IPS DF 19.7 (cell line): ENCODE measurements at places on chromosomes 5 and 9.

GRCh38 chr5:179860301-179860700 lies 1.7 kb upstream of the MRNIP start:
- no peak for DNase-seq

GRCh38 chr9:105385381-105385985 lies 62.4 kb upstream of the FSD1L start:
- no peak for DNase-seq

GRCh38 chr9:4497395-4497794 lies 7.1 kb downstream of the SLC1A1 start:
- DNase-seq: no peak

GRCh38 chr5:78518365-78519197 lies 130.0 kb downstream of the LHFPL2 start:
- no peak for DNase-seq

DNA sequence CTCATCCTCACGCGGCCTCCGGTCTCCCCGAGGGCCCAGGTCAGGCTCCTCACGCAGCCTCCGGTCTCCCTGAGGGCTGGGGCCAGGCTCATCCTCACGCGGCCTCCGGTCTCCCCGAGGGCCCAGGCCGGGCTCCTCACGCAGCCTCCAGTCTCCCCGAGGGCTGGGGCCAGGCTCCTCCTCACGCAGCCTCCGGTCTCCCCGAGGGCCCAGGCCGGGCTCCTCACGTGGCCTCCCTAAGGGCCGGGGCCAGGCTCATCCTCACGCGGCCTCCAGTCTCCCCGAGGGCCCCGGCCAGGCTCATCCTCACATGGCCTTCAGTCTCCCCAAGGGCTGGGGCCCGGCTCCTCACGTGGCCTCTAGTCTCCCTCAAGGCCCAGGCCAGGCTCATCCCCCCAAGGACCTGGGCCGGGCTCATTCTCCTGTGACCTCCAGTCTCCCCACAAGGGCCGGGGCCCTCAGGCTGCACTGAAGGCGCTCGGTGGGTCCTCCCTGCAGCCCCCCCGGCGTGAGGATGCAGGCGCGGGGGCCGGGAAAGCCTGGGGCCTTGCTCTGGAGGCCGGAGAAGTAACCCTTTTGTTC lies 51.2 kb upstream of the FCN2 start:
- no peak for DNase-seq

GRCh38 chr5:763998-764781 lies 20.3 kb downstream of the ZDHHC11B start:
- DNase-seq: no peak

- DNase-seq: no peak
Measured at GRCh38 chr9:115495052-115495635, 377.2 kb upstream of the TNC start.

DNA sequence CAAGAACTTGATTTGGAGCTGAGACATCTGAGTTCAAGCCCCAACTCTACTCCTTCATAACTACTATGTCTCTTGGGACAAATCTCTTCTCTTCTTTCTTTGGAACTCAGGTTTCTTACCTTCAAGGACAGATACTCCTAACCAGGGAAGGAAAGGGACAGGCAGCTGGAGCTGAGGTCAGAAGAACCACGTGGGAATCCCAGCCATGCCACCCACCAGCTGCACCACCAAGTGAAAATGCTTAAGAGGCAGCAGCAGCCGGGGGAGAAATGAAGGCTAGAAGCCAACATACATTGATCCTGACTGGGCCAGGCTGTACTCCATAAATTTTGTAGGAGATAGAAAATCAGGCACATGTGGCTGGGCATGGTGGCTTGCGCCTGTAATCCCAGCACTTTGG lies 9.6 kb upstream of the OR5C1 start:
- no peak for DNase-seq
